ENCODE measurements at places on chromosomes 6 and 20.

DNA sequence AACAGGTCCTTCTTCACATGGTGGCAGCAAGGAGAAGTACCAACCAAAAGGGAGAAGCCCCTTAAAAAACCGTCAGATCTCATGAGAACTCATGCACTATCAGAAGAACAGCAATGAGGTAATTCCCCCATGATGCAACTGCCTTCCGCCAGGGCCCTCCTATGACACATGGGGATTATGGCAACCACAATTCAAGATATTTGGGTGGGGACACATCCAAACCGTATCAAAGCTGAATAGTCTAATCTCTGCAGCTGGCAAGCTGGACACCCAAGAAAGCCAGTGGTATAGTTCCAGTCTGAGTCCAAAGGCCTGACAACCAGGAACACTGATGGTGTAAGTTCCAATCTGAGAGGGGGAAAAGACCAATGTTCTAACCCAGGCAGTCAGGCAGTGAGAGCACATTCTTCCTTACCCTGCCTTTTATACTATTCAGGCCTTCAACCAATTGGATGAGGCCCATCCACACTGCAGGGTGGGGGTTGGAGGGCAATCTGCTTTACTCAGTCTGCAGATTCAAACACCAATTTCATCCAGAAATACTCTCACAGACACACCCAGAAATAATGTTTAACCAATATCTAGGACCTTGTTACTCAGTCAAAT lies 17.9 kb upstream of the CNKSR3 start:
- DNase-seq: no peak

DNA sequence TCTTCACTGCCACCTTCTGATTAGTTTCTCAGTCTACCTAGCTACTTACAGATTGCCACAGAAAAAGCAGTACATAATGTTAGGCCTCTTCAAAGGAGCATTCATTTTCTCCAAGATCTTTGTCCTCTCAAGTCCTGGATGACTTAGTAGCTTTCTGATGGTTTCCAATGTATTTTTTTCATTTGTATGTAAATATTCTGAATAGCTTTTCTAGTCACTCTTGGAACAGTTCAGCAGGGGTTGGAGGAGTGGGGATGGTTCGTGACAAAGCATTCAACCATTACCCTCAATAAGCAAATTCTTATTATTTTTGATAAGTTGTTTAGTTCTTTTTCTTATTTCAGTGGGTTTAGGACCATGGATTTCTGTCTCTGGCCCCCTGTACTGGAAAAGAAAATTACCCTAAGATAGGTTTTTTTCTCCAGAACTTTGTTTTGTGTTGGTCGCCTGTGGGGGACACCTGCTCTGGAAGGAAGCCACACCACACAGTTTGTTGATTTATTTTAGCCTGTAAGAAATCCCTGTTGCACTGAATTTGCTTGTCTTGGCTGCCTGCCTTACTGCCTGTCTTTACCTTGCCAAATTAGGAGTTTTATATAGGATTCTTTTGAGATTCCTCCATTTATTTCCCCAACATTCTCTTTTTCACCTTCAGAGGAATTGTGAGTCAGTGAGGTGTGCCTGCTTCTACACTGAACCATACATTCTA lies 247.9 kb downstream of the RFPL4B start:
- DNase-seq: no peak

- no peak for DNase-seq
Measured at GRCh38 chr6:105755885-105756284, 330.3 kb upstream of the PRDM1 start.

- no peak for DNase-seq
Measured at GRCh38 chr6:92945799-92946198, 473.6 kb downstream of the EPHA7 start.

- no peak for DNase-seq
Measured at GRCh38 chr20:46563170-46563859, 12.9 kb upstream of the OCSTAMP start.
